Activated T-cell treated with anti-CD3 and anti-CD28 coated beads, Interleukin-2, amount 50 U/mL, for 72 hours (primary cell): ENCODE measurements at places on chromosomes 6 and 20.

DNA sequence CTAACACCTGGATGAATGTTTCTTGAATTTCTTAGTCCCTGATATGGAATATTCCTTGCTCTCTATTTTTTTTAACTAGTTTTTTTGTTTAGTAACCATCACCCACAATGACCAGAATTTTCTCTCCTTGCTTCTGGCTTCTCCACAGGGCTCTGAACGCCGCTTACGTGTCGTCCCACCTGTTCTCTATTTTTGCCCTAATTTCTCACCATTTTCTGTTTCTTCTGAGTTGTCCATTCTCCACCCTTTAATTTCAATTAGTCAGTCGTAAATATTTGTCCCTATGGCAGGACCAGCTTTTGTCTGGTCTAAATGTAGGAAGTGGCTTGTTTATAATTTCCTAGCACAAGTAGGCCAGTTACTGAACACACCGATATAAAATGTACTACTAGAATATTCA, 52.3 kb downstream of the PLCB4 start:
- no peaks in the 10 kb centered on the region for H3K4me1 ChIP-seq
- H3K27me3 ChIP-seq = no peaks in the 10 kb centered on the region
- no peaks in the 10 kb centered on the region for H3K36me3 ChIP-seq
- H3K4me3 ChIP-seq = no peak overlapping the region
- H3K27ac ChIP-seq = no peak overlapping the region
- DNase-seq = no peak

- no peak overlapping the region for H3K27ac ChIP-seq
- no peaks in the 10 kb centered on the region for H3K27me3 ChIP-seq
- no peak overlapping the region for H3K4me3 ChIP-seq
- H3K4me1 ChIP-seq = no peaks in the 10 kb centered on the region
- H3K36me3 ChIP-seq = no peaks in the 10 kb centered on the region
- DNase-seq = no peak
Observed at GRCh38 chr6:167970230-167970629, 27.2 kb upstream of the KIF25 start.

GRCh38 chr6:157763129-157763903, 59.7 kb upstream of the SNX9 start:
- no peak for DNase-seq
- H3K4me1 ChIP-seq = peaks cover 82% of the 10 kb centered on the region
- peaks cover 7% of the 10 kb centered on the region for H3K27me3 ChIP-seq
- H3K27ac ChIP-seq = peak overlapping the region; percentile 91
- H3K4me3 ChIP-seq = peak overlapping the region; percentile 67

GRCh38 chr6:72675396-72675795, 53.5 kb downstream of the KCNQ5 start:
- peaks cover 6% of the 10 kb centered on the region for H3K4me1 ChIP-seq
- DNase-seq = no peak
- H3K4me3 ChIP-seq = no peak overlapping the region

DNA sequence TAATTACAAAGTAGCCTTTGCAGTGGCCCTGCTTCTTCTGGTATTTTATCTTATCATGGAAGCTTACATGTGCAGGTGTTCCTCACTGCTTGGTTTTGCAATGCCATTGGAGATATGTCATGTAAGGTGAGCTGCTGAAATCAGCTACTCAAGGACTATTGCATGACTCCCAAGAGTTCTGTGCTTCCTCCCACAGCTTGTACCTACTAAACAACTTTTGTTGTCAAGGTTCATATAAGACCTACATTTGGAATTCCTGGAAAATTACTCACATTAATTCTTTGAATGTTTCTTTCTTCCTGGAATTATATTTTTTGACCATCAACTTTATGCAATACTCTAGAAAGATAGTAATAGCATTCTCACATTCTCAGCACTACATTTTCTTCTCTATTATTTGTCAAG, 427.5 kb upstream of the HSF2 start:
- H3K27me3 ChIP-seq = no peaks in the 10 kb centered on the region
- no peak overlapping the region for H3K4me3 ChIP-seq
- H3K4me1 ChIP-seq = peaks cover 7% of the 10 kb centered on the region
- peaks cover 2% of the 10 kb centered on the region for H3K36me3 ChIP-seq
- H3K27ac ChIP-seq = no peak overlapping the region

DNA sequence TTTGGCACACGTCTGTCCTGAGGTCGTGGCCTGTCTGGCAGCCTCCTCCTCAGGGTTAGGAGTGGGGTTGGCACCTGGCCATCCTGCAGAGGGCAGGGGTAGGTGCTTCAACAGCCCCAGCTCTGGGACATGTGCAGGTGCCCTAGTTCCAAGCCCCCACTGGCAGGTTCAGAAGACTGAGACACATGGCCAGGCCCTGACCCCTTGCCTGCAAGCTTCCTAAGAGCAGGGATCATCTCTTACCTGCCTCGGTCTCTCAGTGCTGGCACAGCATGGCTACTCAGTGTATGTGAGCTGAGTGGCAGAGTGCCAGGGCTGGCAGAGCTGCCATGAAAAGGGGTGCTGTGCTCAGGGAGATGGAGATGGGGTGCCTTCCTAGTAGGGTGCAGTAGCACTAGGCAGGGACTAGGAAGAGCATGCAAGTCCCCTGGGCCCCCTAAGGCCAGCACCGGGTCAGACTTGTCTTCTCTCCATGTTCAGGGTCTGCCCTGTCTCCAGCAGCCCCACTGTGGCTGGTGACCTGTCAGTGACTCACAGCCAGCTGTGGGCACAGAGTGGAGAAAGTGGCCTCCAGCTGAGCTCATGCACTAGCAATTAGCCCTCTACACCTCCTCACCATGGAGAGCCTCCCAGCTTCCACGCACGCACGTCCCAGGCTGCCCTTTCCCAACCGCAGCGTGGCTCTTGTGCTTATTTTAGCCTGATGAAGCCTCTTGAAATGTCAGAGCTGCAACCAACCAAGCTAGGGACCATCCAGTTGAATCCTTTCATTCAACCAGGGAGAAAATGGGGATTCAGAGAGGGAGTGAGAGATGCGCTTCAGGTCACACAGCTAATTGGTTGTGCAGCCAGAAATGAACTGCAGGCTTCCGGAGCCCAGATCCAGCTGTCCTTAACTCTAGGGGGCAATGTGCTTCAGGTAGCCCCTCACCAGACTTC, 116.6 kb downstream of the MRPL14 start:
- DNase-seq = no peak
- no peak overlapping the region for H3K4me3 ChIP-seq
- no peaks in the 10 kb centered on the region for H3K4me1 ChIP-seq
- no peak overlapping the region for H3K27ac ChIP-seq
- H3K36me3 ChIP-seq = no peaks in the 10 kb centered on the region
